ENCODE measurements at places on chromosomes 4 and X.

GRCh38 chr4:136203199-136203598 is 1329.1 kb downstream of the PCDH18 start:
- DNase-seq, result no peak

GRCh38 chr4:26884486-26884988 is 23.9 kb downstream of the STIM2 start:
- DNase-seq, result no peak

GRCh38 chr4:81040012-81040659 is 9.6 kb downstream of the BMP3 start:
- no peak for DNase-seq

- peak; percentile 32 for DNase-seq
Observed at GRCh38 chrX:109485470-109486340, 3.8 kb upstream of the GUCY2F start.

- DNase-seq, result no peak
Observed at GRCh38 chrX:103440621-103441020, 64.3 kb downstream of the BEX3 start.

- DNase-seq, result no peak
Observed at GRCh38 chr4:3328814-3329663, 36.2 kb downstream of the RGS12 start.

DNA sequence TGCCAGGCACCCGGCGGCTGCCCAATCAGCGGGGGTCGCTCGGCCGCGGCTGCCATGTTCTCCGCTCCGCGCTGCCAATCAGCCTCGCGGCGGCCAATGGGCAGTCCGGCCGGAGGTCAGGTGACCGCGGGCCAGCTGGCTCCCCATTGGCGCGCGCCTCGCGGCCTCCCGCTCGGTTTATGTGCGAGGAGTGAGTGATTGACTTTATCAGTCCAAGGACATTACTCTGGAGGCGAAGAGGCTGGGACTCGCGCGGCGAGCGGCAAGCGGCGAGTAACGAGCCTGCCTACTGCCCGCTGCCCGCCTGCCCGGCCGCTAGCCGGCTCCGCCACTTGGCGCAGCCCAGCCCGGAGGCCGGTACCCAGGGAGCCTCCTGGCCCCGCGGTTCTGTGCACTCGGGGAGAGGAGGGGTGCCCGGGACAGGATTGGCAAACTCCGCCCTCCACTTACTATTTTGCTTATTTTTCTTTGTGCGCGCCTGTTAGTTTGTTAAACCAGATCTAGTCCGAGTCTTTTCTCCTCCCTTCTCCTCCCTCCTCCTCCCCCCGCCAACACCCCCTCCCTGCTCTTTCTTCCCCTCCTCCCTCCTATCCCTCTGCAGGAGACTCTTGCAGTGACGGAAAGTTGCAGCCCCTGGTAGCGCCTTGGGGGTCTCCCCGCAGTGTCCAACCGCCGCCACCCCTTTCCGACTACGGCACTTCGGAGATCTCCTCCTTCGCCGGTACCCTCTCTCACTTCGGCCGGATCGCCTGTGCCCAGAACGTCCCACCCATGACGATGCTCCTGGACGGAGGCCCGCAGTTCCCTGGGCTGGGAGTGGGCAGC is at the start of gene ZIC3:
Gene ZIC3 (plus strand): TSS at position 207 of the 825 bp plus-strand sequence. CDS start 565 bp downstream, at position 772.
- DNase-seq, result no peak

DNA sequence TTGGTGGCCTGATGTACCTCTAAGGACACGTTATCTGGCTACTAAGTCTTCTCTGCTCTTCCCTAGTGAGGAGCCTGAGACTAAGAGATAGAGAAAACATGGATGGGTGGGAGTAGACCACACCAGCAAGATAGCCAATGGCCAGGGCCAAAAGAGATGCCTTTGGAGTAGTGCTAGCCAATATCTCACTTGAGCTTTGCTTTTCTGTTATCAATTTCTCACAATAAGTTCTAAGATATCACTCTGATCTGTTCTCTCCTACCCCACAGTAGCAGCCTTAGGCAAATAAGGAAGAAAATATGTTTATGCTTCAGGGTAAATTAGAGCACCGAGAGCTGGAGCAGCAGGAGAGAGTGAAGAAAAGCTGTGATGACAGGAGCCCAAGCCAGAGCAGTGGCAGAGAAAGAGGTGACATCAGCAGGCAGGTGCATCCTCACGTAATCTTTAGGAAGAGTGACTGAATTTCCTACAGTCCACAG is 343.9 kb upstream of the NOCT start:
- no peak for DNase-seq

DNA sequence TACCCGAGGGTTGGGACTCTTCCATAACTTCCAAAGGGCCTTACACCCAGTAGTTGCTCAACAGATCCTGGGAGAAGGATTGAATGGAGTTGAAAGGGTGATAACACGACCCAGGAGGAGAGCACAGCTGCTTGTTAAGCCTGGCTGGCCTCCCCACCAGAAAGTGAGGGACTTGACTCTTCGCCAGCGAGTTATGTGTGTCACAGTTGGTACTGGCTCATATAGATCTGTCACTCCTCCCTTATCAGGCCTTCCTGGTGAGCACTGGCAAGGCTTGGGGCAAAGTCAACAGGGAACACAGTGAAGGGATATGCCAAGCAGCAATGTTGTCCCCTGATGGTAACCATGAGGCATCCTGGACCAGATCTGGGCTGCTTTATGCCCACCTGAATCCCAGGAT is 35.8 kb downstream of the APLN start:
- DNase-seq, result no peak

DNA sequence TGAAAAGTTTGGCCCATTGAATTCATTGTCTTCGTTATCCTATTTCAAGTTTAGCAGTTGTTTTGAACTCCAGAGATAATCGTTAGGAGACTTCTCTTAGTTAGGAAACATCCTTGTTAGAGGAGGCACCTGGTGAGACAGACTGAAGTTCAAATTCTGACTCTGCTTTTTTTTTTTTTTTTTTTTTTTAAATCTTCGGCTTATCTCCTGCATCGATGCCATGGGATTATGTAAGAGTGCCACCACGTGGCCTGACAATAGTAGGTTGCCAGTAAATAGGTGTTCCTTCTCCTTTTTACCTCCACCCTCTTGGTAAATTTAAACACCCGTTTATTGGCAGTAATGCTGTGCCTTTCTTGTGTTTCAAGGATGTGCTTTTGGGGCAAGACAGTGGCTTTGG is 149.3 kb downstream of the SOWAHB start:
- no peak for DNase-seq

DNA sequence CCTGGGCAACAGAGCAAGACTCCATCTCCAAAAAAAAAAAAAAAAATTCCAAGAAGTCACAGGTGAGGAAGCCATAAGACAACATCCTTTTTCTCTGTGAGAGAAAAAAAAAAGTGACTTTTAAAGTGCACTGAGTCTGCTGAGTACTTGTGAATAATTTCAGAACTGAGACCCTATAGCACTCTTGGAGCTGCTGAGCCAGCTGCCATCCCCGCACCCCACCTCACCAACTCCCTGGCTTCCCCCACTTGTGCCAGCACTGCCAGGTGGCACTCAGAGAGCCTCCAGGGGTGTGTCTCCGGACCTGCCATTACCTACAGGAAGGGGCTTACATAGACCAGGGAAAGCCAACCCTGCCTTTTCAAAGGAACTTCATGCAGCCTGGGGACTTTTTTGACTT is 39.2 kb upstream of the HS3ST1 start:
- no peak for DNase-seq

DNA sequence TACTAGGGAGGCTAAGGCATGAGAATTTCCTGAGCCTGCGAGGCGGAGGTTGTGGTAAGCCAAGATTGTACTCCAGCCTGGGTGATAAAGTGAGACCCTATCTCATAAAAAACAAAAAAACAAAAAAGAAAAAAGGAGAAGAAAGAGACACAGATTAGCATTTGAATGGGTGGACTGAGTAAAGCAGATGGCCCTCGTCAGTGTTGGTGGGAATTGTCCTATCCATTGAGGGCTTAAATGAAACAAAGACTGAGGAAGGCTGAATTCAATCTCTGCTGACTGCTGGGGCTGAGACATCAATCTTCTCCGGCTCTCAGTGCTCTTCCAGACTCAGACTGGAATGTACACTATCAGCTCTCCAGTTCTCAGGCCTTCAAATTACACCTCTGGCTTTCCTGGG is 136.8 kb downstream of the SLC7A11 start:
- no peak for DNase-seq

DNA sequence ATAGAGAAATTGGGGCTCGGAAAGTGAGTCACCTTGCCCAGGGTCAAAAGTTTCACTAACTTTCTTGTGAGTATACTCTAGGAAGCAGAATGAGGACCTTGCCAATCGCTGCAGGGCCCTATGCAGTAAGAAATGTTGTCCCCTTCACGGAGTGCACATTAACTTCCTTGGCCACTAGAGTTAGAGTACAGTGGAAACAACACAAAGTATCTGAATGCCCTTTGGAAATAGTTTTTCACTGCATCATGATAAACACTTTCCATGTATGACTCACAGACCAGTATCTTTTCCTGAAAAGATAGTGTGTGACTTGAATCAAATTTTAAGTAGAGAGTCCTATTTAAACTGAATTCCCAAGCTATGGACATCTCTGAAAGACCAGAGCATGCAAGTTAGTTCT is 45.5 kb upstream of the STK26 start:
- DNase-seq, result no peak

DNA sequence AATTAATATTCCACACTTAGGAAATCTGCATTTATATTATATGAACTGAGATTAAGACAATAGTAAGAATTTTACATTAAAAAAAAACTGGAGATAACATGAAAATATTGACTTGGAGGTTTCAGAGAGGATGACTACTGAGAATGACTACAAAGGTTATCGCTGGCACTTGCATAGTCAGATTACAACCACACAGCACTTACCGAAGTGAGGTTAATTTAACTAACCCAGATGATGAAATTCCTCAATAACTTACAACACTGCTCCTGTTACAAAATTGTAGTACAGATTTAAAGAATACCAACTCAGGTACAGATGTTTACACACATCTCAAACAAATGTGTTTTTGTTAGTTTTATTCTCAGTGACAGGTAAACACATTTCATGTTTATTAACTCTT is 283.5 kb downstream of the CAMK2D start:
- no peak for DNase-seq

- no peak for DNase-seq
Observed at GRCh38 chr4:163901319-163901718, 406.8 kb downstream of the TMA16 start.

- DNase-seq, result no peak
Observed at GRCh38 chrX:6383917-6384316, 151.0 kb downstream of the VCX3A start.

DNA sequence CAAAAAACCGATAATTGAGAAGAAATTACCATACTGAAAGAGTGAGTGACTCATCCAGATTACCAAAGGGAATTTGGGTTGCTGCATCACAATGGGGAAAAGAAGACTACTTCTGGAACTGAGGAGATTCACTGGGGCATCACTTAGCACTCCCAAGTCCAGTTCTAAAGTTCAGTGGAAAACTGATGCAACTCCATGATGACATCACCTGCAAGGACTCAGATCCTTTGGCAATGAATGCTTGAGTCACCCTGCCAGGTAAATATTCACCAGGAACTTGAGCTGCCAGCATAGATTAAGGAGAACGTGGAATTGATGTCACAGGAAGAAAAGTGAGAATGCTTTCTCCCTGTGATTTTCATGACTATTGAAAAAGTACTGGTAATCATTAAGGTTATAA is 32.0 kb upstream of the SMIM10L2A start:
- DNase-seq, result no peak

DNA sequence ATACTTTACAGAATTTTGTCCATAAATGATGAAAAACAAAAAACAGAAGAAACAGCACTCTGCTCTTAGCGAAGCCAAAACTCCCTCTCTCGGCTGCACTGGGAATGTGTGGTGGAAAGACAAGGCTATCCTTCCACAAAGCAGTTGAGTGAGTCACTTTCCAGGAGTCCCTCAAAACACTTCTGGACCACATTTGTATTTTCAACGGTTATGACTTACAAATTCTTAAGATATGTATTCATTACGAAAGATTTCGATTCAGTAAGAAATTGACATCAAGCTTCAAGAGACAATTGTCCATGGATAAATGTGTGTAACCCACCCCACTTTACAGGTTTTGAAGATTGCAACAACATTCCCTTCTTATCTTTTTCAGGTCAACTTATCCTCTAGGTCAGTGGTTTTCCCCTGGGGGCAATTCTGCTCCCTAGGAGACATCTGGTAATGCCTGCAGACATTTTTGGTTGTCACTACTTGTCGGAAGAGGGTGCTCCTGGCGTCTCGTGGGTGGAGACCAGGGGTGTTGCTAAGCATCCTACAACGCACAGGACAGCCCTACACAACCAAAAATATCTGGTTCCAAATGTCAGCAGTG is 66.7 kb upstream of the MTNR1A start:
- DNase-seq, result no peak

- DNase-seq, result peak; percentile 30
Observed at GRCh38 chr4:1305781-1306455, 16.2 kb downstream of the MAEA start.

DNA sequence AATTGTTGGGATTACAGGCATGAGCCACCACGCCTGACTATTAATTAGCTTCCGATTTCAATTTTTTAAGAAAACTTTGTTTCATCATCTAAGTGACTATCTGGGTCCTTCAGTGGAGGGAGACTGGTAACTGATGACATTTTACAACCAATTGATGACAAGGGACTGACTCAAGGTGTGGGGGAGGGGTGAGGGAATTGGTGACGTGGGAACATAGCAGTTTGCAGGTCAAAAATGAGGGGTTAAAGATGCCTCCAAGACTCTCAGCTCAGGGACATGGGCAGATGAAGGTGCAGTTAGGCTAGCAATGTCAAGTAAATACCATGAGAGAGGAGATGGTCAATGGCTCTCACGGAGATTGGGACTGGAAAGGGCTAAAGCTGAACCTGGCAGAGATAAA is 5.7 kb upstream of the FAM9C start:
- DNase-seq, result no peak

DNA sequence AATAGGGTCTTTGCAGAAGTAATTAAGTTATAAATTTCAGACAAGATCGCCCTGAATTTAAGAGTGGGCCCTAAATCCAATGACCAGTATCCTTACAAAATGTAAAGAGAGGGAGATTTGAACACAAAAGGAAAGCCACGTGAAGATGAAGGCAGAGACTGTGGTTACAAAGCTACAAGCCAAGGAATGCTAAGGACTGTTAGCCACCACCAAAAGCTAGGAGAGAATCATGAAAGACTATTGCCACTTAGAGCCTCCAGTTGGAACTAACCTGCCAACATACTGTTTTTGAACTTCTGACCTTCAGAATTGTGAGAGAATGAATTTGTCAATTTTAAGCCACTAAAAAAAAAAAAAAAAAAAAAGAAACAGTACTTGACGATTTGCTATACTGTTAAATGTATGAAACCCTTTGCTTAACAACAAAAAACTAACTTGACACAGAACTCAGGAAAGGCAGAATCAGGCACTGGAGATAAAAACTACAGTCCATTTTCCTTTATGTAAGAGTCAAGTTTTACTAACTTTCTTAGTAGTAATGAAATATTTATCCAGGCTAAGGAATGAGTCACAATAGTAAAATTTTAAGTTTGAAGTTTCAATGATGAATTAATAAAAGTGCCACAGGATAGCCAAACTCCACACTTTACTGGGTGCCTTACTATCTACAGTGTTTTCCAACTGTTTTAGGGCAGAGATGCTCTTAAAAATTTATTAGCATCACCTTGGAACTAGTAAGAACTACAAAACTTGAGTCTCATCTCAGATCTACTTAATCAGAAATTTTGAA is 25.1 kb downstream of the DHX15 start:
- no peak for DNase-seq

Measured in stimulated activated CD4-positive, alpha-beta T cell treated with anti-CD3 and anti-CD28 coated beads, Interleukin-2, amount 100 ng/mL, for 4 hours (primary cell).